ENCODE measurements at places on chromosomes 1 and 21. TPM values are rescaled to one million over a fixed set of nuclear protein-coding genes. Genes with fewer than 3 reads are reported as not detected.

DNA sequence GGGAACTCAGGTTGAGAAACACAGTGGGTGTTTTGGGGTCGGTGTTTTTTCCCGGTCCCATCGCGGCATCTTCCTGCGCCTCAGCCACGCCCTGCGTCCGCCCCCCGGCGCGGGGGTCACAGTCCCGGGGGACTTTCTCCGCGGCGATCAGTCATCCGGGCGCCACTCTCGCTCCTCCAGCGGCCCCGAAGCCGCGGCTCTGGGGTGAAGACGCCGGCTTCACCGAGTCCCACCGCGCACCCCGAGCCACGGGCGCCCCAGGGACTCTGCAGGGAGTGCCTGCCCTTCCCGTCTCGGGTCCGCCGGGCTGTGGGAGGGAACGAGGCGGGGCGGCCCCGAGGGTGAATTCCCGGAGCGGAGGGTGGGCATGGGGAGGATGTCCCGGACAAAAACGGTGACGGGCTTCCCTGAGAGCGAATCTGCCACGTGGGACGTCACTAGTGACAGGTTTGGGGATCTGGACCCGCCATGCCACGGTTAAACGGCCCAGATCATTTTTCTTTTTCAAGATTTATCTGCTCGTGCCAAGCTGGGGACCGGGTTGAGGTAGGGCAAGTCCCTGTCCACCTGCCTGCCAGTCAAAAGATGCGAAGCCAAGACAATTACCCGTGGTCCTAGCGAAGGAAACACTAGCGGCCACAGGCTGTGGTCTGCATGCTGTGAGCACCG, 717 bp upstream of the BATF3 start:
- H3K4me1 ChIP-seq = peaks cover 8% of the 10 kb centered on the region
- H3K36me3 ChIP-seq = no peaks in the 10 kb centered on the region
- H3K27me3 ChIP-seq = peaks cover 54% of the 10 kb centered on the region
- DNase-seq = peak; percentile 31

DNA sequence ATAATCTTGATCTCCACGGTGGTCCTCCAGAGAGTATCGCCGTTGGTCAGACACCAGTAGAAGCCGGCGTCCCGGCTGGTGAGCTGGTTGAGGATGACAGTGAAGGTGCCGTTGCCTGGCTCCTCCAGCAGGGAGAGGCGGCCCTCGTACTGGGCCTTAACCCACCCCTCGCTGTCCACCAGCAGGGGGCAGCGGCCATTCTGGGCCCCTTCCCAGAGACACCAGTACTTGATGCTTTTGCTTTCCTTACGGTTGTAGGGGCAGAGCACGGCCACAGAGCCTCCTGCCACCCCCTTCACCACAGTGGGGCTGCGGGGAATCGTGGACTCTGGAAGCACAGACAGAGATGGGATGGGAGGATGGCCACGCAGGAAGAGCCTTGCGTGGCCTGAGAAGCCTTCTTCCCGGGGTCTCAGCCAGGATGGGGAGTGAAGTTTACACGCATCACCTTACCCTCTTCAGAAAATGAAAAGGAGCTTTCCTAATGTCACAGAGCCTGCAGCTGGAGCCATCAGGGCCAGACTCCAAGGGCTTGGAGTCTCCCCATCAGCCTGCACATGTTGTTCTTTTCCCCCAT, 10.7 kb downstream of the PIGR start:
- H3K4me1 ChIP-seq = no peaks in the 10 kb centered on the region
- no peak overlapping the region for H3K27ac ChIP-seq

- H3K27ac ChIP-seq = peak overlapping the region; percentile 14
- no peaks in the 10 kb centered on the region for H3K36me3 ChIP-seq
- H3K27me3 ChIP-seq = no peaks in the 10 kb centered on the region
Measured at GRCh38 chr1:30756545-30757351, 826 bp downstream of the LAPTM5 start.

IL19 gene
- polyA plus RNA-seq = 0.68 TPM

GRCh38 chr1:99675292-99675691, 29.4 kb downstream of the PALMD start:
- H3K4me1 ChIP-seq = no peaks in the 10 kb centered on the region
- H3K27me3 ChIP-seq = no peaks in the 10 kb centered on the region
- DNase-seq = no peak
- H3K4me3 ChIP-seq = no peak overlapping the region
- H3K36me3 ChIP-seq = no peaks in the 10 kb centered on the region

Measured in lung (tissue), 17 donors.